Omental fat pad (tissue), 4 donors: ENCODE measurements at places on chromosomes 4 and X.

DNA sequence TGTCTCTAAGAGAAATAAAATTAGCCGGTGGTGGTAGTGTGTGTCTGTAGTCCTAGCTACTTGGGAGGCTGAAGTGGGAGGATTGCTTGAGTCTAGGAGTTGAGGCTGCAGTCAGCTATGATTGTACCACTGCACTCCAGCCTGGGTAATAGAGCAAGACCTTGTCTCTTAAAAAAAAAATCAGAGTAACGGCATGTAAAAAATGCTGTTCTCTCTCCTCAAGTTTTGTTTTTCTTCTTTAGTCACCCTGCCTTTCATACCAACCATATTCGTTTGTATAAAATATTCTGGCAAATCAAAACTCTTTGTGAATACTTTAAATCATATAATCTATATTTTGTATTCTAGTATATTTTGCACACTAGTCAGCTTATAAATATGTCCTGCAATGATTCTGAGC, 44.8 kb upstream of the NUDT6 start:
- DNase-seq: no peak

GRCh38 chr4:47933840-47934239, 19.5 kb upstream of the NFXL1 start:
- DNase-seq: no peak

DNA sequence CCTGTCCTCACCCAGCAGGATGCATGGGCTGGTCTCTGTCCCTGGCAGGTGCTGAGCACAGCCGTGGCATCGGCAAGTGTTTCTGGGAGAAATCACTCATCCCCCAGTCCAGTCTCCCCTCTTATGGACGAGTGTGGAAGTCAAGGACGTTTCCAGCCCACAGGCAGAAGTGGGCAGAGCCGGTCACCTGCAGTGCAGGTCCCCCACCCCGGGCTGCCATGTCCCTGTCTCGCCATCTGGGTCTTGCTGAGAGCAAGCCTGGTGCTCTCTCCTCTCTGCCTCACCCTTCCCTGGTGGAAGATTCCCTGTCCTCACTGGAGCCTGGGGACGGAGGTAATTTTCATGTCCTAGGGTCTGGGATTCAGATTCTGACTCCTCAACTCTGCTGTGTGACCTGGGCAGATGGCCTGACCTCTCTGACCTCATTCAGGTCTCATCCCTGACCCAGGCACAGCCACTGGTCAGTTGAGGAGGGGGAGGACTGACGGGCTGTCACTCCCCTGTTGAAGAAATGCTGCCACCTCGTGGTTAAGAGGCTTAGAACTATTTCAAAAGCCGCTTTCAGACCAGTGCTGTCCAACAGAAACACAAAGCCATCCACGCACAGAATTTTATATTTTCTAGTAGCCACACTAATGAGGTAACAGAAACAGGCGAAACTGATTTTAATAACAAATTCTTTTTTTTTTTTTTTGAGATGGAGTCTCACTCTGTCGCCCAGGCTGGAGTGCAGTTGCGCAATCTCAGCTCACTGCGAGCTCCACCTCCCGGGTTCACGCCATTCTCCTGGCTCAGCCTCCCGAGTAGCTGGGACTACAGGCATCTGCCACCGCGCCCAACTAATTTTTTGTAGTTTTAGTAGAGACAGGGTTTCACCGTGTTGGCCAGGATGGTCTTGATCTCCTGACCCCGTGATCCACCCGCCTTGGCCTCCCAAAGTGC, 1.8 kb downstream of the CPZ start:
- no peak for DNase-seq

DNA sequence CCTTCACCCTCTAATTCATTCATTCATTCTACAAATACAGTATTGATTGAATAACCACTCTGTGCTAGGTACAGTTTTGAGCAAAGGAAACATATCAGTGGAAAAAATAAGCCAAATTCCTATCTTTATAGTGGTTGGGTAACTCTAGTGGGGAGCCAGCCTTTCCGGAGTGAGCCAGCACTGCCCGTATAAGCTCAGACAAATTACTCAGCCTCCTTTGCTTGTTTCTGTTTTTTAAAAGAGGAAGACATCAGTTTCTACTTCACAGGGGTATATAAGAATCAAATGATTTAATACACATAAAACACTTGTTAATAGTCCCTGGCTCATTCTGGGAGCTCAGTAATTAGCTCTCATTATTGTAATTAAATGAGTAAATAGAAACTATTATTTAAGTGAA, 238.2 kb upstream of the MAD2L1 start:
- DNase-seq: no peak

DNA sequence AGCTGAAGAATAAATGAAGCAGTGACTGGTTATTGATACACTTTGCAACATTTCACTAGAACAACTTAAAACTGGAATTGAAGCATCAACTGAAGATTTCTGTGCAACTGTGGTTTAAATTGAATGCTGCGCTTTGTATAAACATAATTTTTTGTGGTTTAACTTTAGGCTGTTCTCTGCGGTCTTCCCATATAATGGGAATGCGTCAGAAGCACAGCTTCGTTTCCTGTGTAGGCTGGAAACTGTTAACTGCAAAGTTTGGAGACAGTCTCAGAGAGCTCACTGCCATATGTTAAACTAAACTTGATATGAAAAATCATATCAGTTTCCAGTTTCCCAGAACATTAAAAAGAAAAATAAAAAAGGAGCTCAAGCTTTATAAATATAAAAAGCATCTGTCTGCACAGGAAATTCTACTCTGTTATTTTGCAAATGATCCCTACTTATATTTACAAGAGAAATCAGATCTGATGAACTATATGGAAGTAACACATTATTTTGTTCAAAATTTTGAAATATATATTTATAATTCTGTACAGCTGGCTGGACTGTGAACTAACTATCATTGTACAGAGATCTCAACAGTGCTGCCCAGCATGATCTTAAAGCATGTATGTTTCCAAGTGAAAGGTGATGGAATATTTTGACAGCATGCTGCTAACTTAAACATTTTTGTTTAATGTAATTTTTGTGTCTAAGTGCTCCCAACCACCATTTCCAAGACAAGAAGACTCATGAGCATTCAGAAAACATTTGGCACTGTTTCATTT, 139.9 kb downstream of the NDST3 start:
- no peak for DNase-seq

DNA sequence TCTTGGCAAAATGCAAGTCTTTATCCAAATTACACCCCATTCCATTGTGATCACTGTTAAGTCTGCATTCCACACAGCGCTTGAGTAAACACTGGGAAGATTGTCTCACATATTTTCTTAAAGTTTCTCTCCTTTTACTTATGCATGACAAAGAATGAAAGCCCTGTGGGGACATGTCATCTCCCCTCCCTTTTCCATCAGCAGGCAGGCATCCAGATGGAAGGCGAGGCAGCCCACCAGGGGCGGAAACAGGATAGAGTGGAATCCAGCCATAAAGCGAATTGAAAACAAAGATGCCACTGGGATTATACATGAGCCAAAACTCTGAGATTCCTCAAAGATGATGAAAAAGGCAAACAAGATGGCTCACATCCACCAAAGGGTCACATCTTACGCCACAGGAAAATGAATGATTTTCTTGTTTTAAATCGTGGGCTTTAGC, 78.2 kb downstream of the AFAP1 start:
- no peak for DNase-seq

DNA sequence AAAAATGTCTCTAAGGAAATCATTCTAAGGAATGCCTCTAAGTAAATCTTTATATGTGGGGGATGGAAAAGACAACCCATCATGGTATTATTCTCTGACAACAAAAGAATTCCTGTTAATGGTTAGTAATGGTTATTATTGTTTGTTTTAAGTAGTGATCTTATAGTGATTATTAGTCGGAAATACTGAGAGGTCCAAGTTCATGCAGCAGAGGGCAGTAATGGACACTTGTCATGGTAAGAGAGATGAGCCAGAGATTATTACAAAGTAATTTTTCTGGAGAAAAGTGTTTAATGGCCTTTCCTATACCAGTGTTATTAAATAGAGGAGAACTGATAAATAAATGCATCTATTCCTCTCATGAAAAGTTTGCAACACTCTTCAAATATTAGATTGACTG, 8.1 kb upstream of the DKK2 start:
- DNase-seq: no peak

DNA sequence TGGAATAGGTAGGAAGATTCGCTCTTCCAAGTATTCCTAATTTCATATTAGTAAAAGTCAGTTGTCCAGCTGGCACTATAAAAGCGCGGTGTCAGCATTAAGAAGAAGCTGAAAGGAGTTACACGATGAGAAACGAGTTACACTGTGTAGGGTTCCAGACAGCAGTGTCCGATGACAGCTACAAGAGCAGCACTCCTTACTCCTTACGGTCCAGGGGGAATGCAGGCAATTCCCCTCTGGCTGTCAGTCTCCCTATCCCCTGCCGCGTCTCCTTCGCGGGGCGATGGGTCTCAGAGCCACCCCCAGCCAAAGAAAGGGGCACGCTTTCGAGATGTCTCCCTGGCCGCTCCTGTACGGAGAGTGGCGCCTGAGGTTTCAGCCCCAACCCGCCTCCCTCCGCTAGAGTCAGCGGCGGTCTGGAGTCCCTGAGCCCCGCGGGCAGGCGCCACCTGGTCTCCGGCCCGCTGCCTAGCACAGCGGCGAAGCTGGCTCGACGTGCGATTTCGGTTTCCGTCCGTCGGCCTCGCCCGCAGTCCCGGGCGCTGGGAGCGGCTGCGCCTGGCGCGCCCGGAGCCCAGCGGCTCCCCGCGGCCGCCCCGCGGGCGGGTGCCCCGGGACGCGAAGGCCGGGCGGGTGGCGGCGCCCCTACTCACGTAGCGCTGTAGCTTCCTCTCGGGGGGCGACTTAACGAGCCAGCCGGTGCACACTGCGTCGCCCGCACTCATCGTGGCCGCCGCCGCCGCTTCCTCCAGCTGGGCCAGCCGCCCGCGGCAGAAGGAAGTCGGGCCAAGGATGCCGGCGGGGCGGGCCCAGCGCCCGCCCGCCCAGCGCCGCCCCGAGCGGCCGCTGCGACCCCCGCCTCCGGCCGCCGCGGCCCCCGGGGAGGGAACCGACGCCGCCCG, at the start of gene GAB3:
Gene GAB3 (minus strand): TSS at position 777 of the 902 bp plus-strand sequence. CDS start 52 bp downstream, at position 725.
- no peak for DNase-seq

GRCh38 chr4:72118017-72118416, 86.2 kb downstream of the NPFFR2 start:
- no peak for DNase-seq

- no peak for DNase-seq
Measured at GRCh38 chr4:154958621-154959358, 177.7 kb downstream of the RBM46 start.

GRCh38 chr4:26093551-26093950, 179.5 kb downstream of the SMIM20 start:
- DNase-seq: no peak

DNA sequence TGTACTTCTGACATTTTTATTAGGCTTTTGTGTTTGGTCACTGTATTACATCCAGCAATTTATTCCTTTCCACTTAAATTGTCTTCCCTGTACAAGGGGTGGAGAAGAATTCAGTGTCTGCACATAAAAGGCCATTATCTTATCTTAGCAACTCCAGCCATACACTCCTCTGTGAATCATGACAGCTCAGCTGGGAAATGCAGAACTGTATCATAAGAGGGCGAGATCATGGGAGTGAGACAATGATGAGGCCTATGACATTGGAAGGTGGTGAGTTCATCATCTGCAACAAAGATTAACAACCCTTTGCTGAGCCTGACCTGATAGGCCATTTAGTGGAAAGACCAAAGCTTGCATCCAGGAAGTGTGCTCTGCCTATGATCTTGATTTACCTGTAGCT, 33.3 kb downstream of the SLIT2 start:
- no peak for DNase-seq

- no peak for DNase-seq
Measured at GRCh38 chrX:19593690-19594089, 78.4 kb upstream of the MAP3K15 start.

DNA sequence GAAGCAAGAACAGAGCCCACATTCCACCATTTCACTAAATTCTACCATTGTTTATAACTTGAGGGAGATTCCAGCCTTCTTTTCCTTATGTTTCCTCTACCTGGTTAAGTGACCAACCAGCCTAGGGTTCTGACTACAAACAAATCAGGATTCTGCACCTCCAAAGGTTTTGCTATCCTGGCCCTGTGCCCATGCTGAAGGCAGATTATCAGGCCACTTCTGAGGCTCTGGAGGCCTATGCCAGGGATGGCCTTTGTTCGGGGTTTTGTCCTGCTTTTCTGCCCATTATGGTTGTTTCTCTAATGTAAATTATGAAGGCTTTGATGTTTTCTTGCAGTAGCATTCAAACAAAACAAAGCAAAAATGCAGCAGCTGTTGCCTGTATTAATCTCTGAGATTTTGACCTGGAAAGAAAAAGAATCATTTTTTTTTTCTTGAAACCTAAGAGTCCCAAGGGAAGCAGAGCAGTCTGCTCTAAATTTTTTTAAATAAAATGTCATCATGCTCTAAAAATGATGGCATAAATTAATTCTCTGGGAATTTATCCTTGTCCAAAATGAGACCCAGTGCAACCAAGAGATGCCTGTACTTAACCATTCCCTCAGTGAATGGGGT, 55.6 kb downstream of the RNF150 start:
- no peak for DNase-seq

DNA sequence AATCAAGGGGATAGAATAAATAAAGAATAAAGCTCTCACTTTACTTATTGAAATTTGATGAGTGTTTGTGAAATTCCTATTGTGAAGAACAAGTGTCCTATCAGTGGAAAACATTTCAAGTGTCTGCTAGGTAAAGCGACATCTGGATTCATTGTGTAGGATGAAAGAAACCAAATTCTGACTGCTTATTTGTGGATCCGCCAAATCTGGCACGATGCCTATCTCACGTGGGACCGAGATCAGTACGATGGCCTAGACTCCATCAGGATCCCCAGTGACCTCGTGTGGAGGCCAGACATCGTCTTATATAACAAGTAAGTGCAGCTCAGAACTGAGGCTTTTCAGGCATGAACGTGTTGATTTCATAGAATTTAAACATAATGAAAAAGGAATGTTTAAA, 1.9 kb downstream of the CHRNA9 start:
- no peak for DNase-seq

- no peak for DNase-seq
Measured at GRCh38 chr4:108512615-108513505, 107.5 kb upstream of the RPL34 start.

- no peak for DNase-seq
Measured at GRCh38 chr4:103091601-103092223, 7.9 kb downstream of the BDH2 start.

DNA sequence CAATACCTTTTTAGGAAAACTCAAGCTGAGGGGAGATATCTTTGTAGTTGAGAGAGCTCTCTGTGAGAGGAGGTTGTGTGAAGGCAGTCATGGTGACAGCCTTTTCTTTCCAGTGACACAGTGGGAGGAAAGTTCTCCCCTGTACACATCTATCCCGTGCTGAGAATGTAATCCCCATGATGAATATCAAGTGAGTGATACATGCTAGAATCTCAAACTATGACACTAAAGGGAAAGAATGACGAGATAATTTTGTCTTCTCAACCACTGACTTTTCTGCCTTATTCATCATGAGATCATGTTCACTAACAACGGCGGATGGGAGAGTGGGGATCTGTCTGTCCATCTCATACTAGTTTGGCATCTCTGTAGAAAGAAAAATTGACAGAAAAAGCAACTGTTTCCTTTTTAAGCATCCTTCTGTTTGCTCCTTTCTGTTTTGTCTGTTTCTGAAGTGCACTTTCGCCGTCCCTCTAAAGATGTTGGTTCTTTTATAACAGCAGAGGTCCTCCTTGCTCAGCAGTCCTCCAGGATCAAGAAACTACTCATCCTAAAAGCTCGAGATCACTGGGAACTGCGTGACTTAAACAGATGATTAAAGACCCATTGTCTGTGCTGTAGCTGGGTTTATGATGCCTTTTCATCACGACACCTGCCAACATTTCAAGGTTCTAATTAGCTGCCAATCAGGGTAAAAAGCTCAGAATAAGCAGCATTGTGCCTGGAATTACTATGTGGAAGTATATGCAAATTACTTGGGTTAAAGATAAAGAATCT, 137.6 kb downstream of the DCK start:
- DNase-seq: no peak
